ENCODE measurements at places on chromosomes 3 and 15. TPM values are rescaled to one million over a fixed set of nuclear protein-coding genes. Genes with fewer than 3 reads are reported as not detected.

Gene LTK
- 0.06 TPM for total RNA-seq

Gene GOLGA6L10
- total RNA-seq, result 0.69 TPM

Gene MRPS22
- total RNA-seq, result 46.1 TPM

Gene GREM1
- 10.6 TPM for total RNA-seq
